ENCODE measurements at places on chromosomes 2 and 18. TPM values are rescaled to one million over a fixed set of nuclear protein-coding genes. Genes with fewer than 3 reads are reported as not detected.

Gene ITGA6
- 22.6 TPM for total RNA-seq

Gene DES
- 0.77 TPM for total RNA-seq

Gene BOK
- 20.1 TPM for total RNA-seq

Gene BMPR2
- 18.3 TPM for total RNA-seq

Gene IGFBP5
- 386 TPM for total RNA-seq

Gene LRRTM1
- not detected for total RNA-seq

All from regular cardiac myocyte (primary cell).